ENCODE measurements at places on chromosomes 3 and 15. TPM values are rescaled to one million over a fixed set of nuclear protein-coding genes. Genes with fewer than 3 reads are reported as not detected.
A peak's percentile ranks its signal among the peaks of the same experiment; 100 is the strongest.

- no peaks in the 10 kb centered on the region for H3K4me1 ChIP-seq
- DNase-seq = no peak
- no peaks in the 10 kb centered on the region for H3K27me3 ChIP-seq
- H3K27ac ChIP-seq = no peak overlapping the region
These were observed 18.3 kb downstream of the TBC1D21 start for GRCh38 chr15:73891328-73892315.

The ARNT2 gene
- total RNA-seq = 5.9 TPM

DNA sequence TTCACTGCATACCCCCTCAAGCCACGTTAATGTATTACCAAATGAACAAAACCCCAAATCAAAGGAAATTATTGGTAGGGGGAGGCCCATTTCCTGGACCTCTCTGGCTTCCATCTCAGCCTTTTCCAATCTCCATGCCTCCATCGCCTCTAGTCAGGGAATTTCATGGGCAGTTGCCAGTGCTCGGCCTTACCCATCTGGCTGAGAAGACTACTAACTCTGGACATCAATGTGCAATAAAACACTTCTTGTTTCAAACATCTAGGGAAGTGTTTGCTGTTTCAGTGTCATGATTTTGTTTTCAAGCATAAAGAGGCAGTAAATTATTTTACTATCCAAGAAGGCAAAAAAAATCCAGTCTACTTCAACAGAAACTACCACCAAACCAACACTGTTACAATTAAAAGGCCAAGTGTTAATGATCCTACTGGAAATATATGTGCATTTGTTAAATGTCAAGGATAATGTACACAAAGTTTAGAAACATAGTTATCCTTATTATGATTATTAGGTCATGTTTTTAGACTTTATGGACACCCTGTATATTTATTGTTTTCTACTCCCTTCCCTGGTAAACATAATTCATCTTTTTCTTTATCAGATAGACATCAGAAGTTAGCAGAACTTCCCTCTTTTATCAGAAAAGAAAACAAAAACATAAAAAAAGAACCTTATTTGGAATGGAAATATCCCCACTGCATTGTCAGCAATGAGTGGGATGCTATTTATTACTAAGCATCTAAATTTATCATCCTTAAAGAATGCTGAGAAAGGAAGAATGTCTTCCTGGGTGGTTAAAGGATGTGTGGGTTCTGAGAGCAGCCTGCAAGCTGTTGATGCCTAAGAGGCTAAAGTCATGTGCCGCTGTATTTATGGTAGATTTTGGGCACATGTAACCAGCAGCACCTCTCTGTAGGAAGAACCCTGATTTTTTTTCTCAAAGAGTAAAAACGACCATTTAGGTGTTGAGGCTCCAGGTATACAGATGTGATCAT lies 15.2 kb downstream of the LDHAL6B start:
- H3K27ac ChIP-seq = peak overlapping the region; percentile 39
- H3K36me3 ChIP-seq = no peaks in the 10 kb centered on the region
- DNase-seq = no peak
- no peak overlapping the region for H3K4me3 ChIP-seq
- H3K4me1 ChIP-seq = no peaks in the 10 kb centered on the region

DNA sequence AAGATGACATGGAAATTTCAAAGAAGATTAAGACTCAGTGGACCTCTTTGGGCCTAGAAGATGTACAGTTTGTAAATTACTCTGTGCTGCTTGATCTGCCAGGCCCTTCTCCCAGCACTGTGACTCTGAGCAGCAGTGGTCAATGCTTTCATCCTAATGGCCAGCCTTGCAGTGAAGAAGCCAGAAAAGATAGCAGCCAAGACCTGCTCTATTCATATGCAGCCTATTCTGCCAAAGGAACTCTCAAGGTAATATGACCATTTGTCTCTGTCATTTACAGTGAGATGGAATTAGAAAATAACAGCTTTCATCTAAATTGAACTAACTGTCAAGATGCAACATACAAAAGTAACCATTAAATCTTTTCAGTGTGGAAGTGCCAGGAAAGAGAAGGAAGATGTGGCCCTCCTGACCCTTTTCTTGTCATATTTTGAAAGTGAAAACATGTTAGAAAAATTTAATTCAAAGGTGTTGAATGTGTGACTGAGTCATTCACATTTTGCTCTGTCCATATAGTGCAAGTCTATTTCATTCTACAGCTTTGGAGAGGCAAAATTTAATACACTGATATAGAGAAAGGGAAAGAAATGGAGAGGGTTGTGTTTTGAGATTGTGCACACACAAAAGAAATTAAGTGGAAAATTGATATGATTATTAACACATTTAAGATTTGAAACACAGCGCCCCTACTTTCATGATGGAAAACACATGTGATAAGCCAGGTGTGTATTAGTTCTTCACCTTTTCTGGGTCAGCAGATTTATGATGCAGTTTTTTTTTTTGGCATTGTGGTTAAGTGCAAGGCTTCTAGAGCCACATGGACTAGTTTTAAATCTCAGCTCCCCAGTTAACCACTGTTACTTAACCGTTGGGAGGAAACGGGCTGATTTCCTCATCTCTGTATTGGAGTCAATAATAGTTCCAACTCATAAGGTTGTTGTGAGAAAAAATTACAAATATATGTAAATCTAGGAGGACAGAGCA lies 375.1 kb downstream of the NAALADL2 start:
- H3K27ac ChIP-seq = no peak overlapping the region
- H3K36me3 ChIP-seq = no peaks in the 10 kb centered on the region
- H3K27me3 ChIP-seq = no peaks in the 10 kb centered on the region
- H3K4me1 ChIP-seq = no peaks in the 10 kb centered on the region
- no peak overlapping the region for H3K4me3 ChIP-seq
- DNase-seq = no peak

DNA sequence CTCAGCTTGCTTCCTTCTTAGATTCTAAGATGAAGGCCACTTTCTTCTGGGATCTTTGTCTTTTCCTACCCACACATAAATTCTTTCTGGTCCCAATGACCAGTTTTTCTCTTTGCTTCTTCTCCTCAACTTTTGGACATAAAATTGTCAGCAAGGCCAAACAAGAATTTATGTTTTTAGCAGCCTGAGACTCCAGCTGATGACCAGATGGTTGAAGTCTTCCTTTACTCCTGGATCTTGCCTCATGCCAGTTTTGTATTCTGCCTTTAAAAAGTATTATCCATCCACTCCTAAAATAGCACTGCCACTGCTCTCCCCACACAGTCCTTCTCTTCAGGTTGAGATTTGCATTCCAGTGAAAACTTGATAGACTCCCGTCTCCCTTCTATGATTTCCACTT lies 236.0 kb downstream of the VPS13C start:
- no peak for DNase-seq
- H3K4me3 ChIP-seq = no peak overlapping the region
- H3K27ac ChIP-seq = no peak overlapping the region

The DUSP7 gene
- total RNA-seq = 11.1 TPM

GRCh38 chr3:108053067-108053466 lies 37.8 kb downstream of the CD47 start:
- H3K27me3 ChIP-seq = no peaks in the 10 kb centered on the region
- H3K36me3 ChIP-seq = no peaks in the 10 kb centered on the region
- DNase-seq = peak; percentile 61
- H3K27ac ChIP-seq = peak overlapping the region; percentile 66
- no peaks in the 10 kb centered on the region for H3K4me1 ChIP-seq

DNA sequence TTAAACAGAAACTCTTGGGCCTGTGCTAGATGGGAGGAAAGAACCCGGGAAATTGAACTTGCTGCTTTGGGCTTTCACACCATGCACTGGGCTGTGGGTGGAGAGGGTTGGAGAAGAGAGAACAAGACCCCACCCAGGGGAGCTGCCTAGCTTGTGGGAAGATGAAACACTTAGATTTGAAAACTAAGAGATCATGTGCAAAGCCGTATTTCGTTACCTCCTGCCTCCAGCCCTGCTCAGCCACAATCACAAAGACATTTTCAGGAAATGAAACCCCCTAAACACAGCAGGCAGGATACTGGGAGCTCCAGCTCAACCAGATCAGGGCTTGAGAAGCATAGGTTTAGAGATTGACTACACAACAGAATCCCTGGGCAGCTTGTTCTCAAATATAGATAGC lies 183.0 kb upstream of the C2CD4B start:
- no peaks in the 10 kb centered on the region for H3K27me3 ChIP-seq
- no peak overlapping the region for H3K27ac ChIP-seq
- no peak for DNase-seq
- H3K4me3 ChIP-seq = no peak overlapping the region

DNA sequence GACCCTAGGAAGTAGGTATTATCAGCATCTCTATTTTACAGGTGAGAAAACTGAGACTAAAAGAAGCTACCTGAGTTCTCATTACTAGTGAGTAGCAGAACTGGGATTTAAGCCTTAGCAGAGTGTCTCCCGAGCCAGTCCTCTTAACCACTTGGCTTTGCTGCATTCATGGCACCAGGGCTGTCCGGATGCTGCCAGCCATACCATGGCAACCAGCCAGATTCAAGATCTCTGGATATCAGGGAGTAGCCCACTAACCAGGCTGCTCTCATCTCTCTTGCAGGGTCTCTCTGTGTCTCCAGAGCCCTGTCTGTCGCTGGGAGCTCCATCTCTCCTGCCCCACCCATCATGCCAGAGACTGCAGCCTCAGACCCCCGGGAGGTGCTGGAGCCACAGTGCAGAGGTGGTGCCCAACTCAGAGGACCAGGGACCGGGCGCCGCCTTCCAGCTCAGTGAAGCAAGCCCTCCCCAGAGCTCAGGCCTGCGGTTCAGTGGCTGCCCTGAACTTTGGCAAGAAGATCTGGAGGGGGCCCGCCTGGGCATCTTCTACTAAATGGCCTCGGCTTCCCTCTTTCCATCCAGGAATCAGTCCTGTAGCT lies 1.7 kb downstream of the MESP2 start:
- H3K27me3 ChIP-seq = no peaks in the 10 kb centered on the region
- no peak for DNase-seq
- H3K36me3 ChIP-seq = no peaks in the 10 kb centered on the region
- H3K4me3 ChIP-seq = no peak overlapping the region
- H3K4me1 ChIP-seq = no peaks in the 10 kb centered on the region

DNA sequence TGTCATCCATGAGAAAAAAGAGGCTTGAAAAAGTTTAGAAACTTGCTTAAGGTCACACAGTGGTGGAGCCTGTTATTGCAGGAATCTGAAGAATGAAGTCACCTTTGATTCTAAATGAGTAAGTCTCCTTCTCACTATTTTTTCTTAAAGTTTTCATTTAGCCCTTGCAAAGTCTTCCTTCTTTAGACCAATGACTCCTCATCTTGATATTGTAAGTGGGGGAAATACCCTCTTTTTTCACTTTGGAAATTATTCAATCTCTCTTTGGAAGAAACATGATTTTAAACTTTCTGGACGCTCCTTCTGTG lies 787 bp upstream of the SLMAP start:
- H3K4me1 ChIP-seq = no peaks in the 10 kb centered on the region
- H3K4me3 ChIP-seq = peak overlapping the region; percentile 95
- H3K27ac ChIP-seq = peak overlapping the region; percentile 94
- DNase-seq = no peak

- no peaks in the 10 kb centered on the region for H3K27me3 ChIP-seq
- peak; percentile 63 for DNase-seq
- H3K4me1 ChIP-seq = no peaks in the 10 kb centered on the region
- no peak overlapping the region for H3K4me3 ChIP-seq
- H3K36me3 ChIP-seq = no peaks in the 10 kb centered on the region
These were observed 33.9 kb downstream of the PLD1 start for GRCh38 chr3:171776411-171776810.

DNA sequence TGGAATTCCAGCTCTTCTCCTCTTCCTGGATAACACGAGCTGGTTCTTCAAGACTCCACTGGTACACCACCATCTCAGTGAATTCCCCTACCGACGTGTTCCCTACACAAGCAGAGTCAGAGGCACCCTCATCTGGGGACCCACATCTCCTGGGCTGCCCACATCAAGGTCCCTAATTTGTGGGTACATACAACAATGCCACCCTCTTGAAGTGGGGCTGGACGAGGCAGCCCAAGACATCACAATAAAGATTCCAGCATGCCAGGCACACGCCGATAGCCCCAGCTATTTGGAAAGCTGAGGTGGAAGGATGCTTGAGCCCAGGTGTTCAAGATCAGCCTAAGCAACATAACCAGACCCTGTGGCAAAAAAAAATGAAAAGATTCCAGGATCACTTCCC lies 221.2 kb upstream of the LINGO1 start:
- no peaks in the 10 kb centered on the region for H3K4me1 ChIP-seq
- no peak overlapping the region for H3K4me3 ChIP-seq
- no peaks in the 10 kb centered on the region for H3K36me3 ChIP-seq
- no peak overlapping the region for H3K27ac ChIP-seq

- no peak overlapping the region for H3K4me3 ChIP-seq
- H3K36me3 ChIP-seq = no peaks in the 10 kb centered on the region
- H3K27me3 ChIP-seq = no peaks in the 10 kb centered on the region
- DNase-seq = no peak
These were observed 254.7 kb downstream of the NR1D2 start for GRCh38 chr3:24199775-24200247.

- no peak for DNase-seq
- H3K36me3 ChIP-seq = no peaks in the 10 kb centered on the region
- no peaks in the 10 kb centered on the region for H3K4me1 ChIP-seq
- no peaks in the 10 kb centered on the region for H3K27me3 ChIP-seq
- H3K27ac ChIP-seq = no peak overlapping the region
These were observed 880.1 kb downstream of the CADM2 start for GRCh38 chr3:85838921-85839320.

- no peak overlapping the region for H3K27ac ChIP-seq
- H3K27me3 ChIP-seq = no peaks in the 10 kb centered on the region
- no peak for DNase-seq
- H3K4me1 ChIP-seq = no peaks in the 10 kb centered on the region
These were observed 166.6 kb upstream of the PDZRN3 start for GRCh38 chr3:73791356-73791755.

- H3K4me1 ChIP-seq = peaks cover 9% of the 10 kb centered on the region
- H3K27me3 ChIP-seq = peaks cover 32% of the 10 kb centered on the region
- no peaks in the 10 kb centered on the region for H3K36me3 ChIP-seq
- DNase-seq = no peak
These were observed 2.2 kb downstream of the LTK start for GRCh38 chr15:41511331-41511898.

DNA sequence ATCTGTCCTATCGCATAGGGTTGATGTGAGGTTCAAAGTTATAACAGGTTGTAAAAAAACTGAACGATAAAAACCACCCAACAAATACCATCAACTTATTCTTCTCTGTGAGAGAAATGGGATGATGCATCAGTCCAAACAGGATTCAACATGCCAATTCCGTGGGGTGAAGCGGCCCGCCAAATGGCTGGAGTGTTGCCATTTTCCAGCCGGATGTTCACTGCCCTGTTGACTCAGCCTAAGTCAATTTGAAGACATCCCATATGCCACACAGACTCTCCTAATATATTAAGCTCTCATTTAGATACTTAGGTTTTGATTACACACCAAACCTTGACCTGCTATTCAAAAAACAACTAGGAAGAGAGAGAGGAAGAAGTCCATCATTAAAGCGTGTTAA lies 311.1 kb downstream of the VPS13C start:
- no peaks in the 10 kb centered on the region for H3K4me1 ChIP-seq
- no peak overlapping the region for H3K4me3 ChIP-seq
- no peak overlapping the region for H3K27ac ChIP-seq

The ZNF148 gene
- total RNA-seq = 31.8 TPM

The PPP1R14D gene
- not detected for total RNA-seq

All from breast epithelium (tissue), 4 donors.